SHP77 (cell line): ENCODE measurements at places on chromosomes 3 and 15.

DNA sequence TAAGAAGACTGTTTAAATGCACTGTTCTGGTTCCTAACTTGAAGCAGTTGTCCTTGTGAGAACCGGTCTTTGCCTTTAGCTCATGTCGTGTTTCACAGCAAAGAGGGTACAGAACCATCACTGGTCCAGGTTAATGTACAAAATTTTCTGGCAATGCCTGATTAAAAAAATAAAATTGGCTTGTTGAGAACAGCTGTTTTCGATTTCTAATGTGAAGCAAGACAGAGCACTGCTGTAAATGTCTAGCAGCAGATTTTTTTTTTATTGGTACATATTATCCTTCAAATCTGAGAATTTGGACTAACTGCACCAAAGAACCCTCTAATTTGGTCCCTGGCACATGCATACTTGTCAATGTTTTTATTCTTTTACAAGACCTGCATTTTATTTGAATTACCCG lies 103.3 kb downstream of the STT3B start:
- no peak for DNase-seq

DNA sequence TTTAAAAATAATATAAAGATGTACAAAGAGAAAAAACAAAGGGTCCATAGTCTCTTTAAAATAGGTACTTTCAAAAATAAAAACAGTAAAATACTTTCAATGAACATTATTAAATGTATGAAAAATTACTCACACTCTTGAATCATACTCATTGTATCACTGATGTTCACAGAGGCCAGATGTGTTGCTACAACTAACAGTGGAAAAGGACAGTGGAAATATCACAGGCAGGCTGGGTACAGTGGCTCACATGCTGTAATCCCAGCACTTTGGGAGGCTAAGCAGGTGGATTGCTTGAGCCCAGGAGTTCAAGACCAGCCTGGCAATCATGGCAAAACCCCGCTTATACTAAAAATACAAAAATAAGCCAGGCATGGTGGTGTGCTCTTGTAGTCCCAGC lies 26.8 kb downstream of the NPHP3 start:
- no peak for DNase-seq

GRCh38 chr3:36796881-36797280 lies 32.5 kb upstream of the DCLK3 start:
- DNase-seq: no peak

DNA sequence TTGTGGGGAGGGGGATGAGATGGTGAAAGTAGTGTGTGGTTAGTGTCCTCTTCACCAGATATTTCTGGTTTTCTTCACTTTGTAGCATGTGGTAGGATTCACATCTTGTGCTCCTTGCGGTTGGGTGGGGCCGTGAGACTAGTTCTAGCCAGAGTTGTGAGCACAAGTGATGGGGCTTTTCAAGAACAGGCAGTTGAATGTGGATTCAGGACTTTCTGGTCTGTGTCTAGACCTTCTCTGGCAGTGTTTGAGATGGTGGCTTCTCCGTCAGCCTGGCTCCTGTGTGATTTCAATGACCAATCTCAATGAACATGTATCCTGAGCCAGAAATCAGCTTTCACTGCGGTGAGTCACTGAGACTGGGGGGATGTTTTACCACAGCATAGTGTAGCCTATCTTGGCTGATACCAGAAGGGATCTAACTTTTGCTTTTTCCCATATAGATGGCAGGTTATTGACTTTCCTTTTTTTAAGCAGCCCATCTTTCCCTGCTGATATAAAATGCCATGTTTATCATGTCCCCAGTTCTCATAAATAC lies 82.6 kb downstream of the RPLP1 start:
- DNase-seq: no peak

- DNase-seq: no peak
Observed at GRCh38 chr3:194602669-194603171, 30.5 kb downstream of the TMEM44 start.

DNA sequence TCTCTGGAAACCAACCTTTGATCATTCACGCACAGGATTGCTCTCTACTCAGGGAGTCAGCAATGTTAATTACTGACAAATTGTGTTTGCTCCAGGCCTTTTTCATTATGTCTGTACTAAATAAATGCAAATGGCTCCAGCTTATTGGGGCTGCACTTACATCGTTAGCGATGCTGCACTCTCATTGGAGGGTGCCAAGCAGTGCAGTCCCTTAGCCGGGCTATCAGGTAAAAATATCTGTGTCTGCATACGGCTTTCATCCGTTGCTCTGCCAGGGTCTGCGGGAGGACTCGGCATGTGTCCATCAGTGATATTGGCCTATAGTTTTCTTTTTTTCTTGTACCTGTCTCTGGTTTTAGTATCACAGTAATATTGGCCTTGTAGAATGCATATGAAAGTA lies 471.5 kb upstream of the CADM2 start:
- DNase-seq: no peak

DNA sequence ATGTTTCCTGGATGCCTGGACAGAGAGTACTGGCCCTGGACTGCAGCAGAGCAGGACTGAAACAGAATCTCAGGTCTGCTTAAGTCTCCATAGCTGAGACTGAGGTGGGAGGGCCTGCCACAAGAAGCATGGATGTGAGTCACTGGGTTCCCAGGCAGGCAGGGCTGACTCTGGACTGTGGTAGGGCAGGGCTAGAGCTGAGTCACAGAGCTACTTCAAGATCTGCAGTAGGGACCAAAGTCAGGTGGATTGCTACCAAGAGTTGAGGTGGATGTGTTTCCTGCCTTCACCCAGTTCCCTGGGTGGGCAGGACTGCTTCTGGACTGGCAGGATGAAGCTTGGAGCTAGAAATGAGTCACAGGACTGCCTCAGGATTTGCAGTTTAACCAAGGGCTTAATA lies 282.9 kb downstream of the AGBL1 start:
- DNase-seq: no peak

GRCh38 chr15:49435174-49435573 lies 12.1 kb downstream of the FGF7 start:
- no peak for DNase-seq
